ENCODE measurements at places on chromosomes 16 and 17.

DNA sequence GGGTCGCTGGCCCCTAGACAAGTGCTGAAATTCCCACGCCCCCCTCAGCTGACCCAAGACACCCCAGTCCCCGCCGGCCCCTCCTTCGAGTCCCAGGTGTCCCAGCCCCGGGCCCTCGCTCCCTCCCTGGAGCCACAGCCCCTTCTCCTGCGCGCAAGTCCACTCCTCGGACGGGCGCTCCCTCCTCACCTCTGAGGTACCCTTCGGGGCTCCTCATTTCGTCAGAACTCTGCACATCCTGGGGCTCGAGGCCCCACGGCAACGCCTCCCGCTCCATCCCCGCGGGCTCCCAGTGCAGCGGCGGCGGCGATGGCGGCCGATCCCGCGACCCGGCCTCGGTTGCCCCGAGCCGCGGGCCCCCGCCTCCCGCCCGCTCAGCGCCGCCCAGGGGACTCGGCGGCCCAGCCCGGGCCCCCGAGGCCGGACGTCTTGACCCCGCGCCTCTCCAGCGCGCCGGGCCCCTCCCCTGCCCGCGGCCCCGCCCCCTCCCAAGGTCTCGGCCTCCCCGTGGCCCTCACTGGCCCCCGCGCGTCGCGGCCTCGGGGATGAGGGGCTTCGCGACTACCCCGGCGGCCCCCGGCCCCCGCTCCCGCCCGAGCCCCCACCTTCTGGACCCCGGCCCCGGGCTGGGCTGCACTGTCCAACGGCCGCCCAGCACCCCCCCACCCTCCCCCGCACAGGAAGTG lies at the start of gene ZNF768:
TSS of gene ZNF768 (minus strand) at position 430 of the 686 bp plus-strand sequence. CDS start at position 277, 153 bp downstream.
- DNase-seq = no peak

GRCh38 chr16:50861451-50861850 lies 119.6 kb downstream of the CYLD start:
- DNase-seq = no peak

DNA sequence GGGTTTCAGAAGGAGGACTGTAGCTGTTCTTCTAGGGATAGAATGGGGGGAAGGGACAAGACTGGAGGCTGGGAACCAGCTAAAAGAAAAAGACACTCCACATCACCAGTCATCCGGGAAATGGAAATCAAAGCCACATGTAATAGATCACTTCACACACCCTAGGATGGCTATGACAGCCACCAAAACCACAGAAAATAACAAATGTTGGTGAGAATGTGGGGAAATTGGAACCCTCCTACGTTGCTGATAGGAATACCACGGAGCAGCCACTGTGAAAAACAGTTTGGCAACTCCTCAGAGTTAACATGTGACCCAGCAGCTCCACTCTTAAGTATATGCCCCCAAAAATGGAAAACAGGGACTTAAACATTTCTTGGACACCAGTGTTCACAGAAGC lies 2.3 kb downstream of the TLE7 start:
- DNase-seq = no peak

DNA sequence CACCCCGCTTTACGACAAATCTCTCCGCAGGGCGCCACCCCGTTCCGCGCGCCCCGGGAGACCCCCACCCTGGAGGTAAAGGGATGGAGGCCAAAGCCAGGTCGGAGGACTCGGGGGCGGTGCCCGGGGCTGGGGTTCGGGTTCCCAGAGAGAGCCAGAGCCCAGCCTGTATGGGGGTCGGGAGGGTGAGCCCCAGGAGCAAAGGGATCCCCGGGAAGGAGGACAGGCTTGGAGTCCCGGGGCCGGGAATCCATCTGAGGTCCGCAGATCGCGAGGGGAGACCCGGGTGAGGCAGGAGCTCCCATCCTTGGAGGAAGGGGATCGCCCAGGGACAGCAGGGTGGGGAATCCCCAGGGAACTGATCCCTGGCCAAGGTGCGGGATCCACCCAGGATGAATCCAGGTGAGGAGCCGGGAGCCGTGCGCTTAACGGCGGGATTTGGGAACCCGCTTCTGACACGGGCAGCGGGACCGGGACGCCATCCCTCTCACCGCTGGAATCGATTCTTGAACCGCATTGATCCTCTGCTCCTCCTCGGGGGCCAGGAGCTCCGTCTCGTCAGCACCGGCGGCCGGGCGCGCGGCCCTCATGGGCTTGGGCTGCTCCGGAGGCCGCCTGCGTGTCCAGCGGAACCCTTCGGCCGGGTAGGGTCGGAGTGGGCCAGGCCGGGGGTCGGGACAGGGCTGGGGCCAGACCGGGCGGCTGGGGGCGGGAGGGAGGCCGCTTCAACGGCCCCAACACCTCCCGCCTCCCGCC lies at the start of gene MMD:
TSS of gene MMD (minus strand) at position 657 of the 756 bp plus-strand sequence. CDS start at position 517, 140 bp downstream.
- DNase-seq = no peak

DNA sequence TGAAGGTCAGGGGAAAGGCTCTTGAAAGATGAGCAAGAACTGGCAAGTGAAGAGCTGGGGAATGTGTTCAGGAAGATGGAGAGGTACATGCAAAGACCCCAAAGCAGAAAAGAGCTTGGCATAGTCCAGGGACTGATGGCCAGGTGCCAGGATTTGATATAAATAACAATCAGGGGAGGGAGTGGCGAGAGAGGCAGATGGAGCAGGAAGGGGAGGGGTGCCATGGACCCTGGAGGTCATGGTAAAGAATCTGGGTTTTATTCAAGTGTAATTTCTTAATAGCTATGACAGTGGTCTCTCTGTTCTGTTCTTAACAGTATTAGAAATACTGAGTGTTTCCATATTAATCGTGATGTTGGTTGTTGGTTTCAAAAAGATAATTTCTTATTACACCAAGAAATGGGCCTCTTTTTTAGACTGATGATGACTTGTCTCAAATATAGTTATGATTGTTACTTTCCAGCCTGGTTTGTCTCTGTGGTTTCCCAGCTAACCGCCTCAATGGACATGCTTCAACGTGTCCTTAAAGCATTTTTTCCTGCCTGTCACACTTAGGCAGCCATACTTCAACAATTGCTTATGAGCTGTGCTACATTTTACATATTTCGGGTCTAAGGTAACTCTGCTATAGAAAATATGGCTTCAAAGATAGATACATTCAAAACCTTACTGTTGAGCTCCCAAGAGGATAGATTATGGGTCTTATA lies 49.4 kb downstream of the MYH10 start:
- DNase-seq = no peak

- DNase-seq = peak; percentile 40
These were observed 20.8 kb upstream of the ZNF423 start for GRCh38 chr16:49876716-49877129.

GRCh38 chr17:81890447-81891302 lies 711 bp downstream of the ALYREF start:
- no peak for DNase-seq

DNA sequence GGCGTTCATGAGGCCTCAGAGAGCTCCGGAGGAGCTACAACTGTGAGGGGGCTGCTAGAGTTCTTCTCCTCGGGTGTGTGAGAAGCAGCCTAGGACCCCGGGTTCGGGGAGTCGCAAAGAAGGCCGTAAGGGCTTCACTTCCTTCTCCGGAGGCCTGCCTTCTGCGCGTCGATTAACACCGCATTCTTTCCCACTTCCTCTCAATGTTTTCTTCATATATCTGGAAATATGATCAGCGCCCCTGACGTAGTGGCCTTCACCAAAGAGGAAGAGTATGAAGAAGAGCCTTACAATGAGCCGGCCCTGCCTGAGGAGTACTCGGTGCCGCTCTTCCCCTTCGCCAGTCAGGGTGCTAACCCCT lies 449 bp downstream of the SMCR8 start:
- no peak for DNase-seq

DNA sequence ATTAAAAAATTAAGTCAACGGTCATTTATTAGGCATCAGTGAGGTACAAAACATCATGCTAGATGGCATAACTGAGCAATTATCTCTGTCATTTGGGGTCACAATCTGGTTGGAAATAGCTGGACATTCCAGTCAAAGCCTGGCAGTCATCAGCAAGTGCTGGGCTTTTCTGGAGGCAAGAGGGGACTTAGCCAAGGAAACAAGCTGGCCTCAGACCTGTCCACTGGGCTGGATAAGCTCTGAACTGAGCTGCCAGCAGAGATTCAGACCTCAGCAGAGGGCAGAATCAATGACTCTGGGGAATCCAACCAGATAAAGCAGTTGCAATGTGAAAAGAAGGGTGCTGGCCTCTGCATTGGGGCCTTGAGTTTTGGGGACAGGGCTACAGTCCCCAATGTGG lies 161.9 kb upstream of the NOL11 start:
- no peak for DNase-seq

DNA sequence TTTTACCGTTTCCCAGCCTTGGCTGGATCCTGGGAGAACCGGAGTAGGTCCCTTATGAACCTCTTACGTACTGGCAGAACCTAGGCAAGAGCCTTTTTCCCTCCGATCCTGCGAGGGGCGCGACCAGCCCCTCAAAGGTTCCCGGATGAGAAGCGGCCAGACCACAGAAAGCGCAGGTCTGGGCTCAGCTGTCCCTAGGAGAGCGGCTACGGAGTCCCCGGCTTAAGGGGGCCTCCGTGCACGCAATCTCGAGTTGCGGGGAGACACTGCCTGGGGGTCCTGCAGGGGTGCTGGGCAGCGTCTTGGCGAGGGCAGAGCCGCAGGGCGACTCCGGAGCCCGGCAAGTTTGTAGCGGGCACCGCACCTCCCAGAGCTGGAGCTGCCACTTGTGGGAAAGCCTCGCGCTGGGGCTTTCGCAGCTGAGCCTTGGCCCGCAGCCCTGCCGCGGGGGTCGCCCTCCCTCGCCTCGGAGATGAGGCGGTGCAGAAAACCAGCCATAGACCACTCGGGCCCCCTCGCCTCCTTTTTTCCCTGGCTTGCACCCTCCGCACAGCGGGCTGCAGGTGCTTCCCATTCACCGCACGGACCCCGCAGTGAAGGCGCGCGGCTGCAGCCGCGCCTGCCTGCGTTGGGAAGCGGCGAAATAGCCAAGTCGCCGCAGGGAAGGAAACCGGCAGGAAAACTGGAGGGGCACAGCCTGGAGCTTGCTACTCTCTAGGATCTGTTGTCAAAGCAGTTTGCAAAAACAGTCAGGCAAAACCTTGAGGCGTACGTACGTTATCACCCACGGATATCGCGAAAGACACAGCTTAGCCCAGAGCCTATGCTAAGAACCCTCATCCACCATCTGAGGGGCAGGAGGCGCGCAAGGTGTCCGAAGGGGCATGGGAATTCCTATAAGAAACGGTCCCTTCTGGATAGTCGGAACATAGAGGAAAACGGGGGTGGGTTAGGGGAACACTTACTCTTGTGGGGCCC lies 834 bp downstream of the CDH8 start:
- DNase-seq = peak; percentile 18

GRCh38 chr17:18877104-18877645 lies 19.2 kb downstream of the PRPSAP2 start:
- no peak for DNase-seq

DNA sequence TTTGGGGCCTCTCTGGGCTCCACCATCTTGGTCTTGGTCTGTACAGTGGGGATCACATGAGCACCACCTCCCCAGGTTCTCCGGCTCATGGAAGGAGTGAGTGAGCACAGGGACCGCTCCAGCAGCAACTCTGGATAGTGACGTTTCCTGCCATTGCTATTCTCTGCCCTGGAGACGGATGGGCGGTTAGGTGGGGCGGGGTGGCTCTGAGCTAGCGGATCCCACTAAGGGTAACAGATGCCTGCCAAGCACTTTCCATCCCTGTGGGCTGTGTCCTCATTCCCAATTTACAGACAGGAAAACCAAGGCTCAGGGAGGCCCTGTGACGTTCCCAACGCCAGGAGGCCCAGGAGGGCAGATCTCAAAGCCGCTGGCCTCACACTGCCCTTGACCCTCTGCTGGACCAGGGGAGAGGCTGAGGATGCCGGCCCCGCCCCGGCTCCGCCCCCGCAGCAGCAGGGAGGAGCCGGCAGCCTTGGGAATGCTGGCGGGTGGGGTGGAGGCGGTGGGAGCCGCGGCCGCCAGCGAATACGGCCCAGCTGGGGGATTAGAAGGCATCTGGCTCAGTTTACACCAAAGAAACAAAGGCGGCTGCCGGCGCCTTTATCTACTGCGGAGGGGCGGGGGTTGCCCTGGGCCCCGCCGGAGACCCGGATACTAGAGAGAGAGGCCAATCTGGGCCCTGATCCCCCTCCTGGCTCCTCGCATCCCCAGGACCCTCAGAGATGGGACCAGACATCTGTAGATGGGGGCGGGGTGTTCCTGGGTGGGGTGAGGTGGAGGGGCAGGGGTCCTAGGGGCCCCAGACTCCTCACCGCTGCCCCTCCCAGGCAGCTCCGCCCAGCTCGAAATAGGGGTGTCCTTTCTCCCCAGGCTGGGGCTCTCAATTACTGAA lies 122.3 kb upstream of the CIBAR2 start:
- DNase-seq = peak; percentile 74

DNA sequence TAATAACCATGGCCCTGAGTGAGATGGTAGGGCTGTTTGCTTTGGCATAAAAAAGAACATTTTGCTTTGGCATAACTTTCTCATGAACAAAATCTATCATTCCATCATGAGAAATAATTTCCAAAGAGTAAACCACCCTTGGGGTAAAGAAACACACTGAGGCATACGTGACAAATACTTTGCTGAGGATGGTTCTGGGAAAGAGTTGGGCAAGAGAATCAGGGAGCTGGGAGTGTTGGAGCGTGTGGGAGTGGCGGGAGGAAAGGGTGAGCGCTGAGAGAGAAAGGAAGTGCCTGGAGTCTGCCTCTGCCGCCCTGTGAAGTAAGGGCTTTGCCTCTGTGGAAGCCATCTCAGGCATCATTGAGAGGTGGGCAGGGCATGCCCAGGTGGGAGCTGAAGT lies 60.2 kb upstream of the ARHGAP44 start:
- no peak for DNase-seq

- peak; percentile 83 for DNase-seq
These were observed 6.8 kb downstream of the MYO1C start for GRCh38 chr17:1485423-1486376.

GRCh38 chr17:57549468-57549867 lies 195.6 kb downstream of the CCDC182 start:
- no peak for DNase-seq

DNA sequence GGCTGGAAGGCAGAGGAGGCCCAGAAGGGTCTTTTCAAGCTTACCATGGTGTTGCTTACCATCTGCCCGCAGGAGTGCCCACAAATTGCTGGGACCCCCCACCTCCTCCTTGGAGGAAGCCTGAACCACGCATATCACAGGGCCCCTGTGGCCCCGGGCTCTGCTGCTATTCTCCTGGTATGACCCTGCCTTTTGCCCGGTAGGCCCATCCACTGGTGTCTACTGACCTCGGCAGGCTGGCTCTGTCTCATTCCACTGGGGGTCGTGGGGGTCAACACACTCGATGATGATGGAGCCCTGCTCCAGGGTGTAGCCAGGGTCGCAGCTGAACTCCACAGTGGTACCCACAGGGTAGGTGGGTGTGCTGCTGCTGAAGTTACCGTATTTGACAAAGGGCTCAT lies 8.2 kb upstream of the PHF12 start:
- DNase-seq = no peak

DNA sequence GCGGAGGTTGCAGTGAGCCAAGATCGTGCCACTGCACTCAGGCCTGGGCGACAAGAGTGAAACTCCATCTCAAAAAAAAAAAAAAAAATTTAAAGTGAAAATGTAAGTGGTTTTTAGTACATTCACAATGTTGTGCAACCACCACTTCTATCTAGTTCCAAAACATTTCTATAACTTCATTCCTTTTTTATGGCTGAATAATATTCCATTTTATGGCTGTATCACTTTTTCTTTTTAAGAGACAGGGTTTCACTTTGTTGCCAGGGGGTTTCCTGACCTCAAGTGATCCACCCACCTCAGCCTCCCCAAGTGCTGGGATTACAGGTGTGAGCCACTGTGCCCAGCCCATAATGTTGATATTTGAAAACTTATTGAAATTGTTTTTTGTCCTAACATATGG lies 11.7 kb upstream of the CMTM3 start:
- no peak for DNase-seq

Data from kidney capillary endothelial cell (primary cell).